HEK293T (cell line): ENCODE measurements at places on chromosomes 13 and 19.

- no peak for DNase-seq
Measured at GRCh38 chr19:32181216-32181920, 164.0 kb upstream of the ZNF507 start.

DNA sequence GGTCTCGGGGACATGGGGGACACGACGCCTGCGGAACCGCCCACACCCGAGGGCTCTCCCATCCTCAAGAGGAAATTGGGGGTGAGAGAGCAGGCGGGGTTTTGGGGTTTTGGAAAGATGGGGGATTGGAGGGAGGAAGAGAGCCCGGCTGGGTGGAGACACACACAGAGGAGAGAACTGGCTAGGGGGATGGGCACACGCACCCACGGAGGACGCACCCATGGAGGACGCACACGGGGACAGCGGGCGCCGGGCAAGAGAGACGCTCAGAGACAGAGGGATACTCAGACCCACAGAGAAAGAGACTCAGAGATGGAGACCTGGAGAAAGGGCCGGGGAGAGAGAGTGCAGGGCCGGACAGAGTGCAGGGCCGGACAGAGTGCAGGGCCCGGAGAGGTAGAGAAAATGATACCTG is 52.1 kb downstream of the MAP4K1 start:
- DNase-seq: no peak

DNA sequence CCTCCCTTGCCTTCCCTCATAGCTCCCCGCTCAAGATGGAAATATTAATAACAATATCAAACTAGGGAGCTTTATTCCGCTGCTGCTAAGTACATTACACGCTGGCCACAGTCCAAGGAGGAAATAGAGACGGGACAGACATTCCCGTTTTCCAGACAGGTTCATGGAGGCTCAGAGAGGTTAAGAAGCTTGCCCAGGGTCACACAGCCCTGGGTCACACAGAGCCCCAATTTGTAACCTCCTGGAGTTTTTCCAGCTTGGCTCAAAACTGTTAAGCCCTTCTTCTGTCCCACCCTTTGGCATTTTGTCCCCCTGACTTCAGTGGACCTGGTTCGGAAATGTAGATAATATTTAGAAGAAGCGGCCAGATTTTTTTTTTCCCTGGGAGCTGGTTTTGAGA is 2.0 kb downstream of the BICRA start:
- DNase-seq: no peak

- no peak for DNase-seq
Measured at GRCh38 chr19:29031216-29031615, 181.7 kb downstream of the UQCRFS1 start.
